HuH-7 (cell line): ENCODE measurements at places on chromosomes 2 and 18.

DNA sequence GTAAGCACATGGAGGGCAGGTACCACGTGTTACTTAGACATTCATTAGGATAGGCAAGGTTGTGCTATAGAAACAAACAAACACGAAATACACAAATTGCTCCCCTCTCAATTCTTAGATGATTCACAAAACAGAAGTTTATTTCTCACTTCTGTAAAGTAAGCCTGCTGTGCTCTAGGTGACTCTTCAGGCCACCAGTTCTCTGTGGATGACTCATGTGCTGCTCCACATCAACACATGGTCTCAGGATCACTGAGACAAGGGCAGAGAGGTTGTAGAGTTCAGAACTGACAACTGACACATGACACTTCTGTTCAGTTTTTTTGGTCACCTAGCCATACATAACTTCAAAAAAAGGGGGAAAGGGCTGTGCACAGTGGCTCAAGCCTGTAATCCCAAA lies 70.6 kb downstream of the DAW1 start:
- no peak for DNase-seq

GRCh38 chr2:143793381-143793780 lies 664.2 kb downstream of the ARHGAP15 start:
- DNase-seq: no peak

- no peak for DNase-seq
Observed at GRCh38 chr2:34666821-34667220, 1067.7 kb upstream of the FAM98A start.

GRCh38 chr2:199589306-199589705 lies 131.6 kb upstream of the SATB2 start:
- DNase-seq: no peak

DNA sequence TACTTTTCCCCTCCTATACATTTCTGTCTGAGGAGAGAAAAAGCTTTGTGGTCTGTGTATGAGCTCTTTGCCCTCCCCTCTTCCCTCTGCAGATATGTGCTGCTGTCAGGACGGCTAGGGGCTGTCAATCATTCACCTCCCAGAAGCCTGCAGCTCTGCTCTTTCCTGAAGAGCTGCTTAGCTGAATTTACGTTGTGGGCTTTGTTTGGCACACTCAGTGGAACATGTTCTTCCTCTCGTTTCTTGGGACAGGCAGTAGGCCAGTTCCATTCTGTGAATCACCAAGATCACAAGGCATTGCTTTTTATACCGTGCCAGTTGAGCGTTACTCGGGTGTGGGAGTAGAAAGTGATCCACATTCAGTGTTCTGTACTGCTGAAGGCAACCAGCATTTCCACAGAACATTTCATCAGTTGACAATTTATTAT lies 136.7 kb downstream of the LAMA3 start:
- peak; percentile 27 for DNase-seq

DNA sequence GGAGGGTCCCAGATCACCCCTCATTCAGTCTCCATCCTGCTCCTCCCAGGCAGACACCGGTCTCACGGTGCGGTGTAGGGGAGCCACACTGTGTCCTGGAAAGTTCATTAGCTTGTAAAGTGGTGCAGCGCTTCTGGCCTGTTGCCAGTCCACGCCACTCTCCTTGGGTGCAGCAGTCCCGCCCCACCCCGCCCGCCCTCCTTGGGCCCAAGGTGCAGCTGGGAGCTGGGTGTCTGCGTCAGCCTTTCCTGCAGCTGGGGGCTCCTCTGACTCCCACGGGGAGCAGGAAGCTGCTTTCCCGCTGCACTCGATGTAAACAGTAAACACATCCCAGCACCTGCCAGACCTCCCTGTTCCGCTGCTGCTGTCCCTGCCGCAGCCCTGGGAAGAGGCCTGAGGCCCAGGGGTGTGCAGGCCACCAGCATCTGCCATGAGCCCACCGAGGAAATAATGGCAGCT lies 53.8 kb upstream of the ASB18 start:
- no peak for DNase-seq

GRCh38 chr18:49073437-49073836 lies 122.7 kb upstream of the SMAD7 start:
- DNase-seq: no peak

DNA sequence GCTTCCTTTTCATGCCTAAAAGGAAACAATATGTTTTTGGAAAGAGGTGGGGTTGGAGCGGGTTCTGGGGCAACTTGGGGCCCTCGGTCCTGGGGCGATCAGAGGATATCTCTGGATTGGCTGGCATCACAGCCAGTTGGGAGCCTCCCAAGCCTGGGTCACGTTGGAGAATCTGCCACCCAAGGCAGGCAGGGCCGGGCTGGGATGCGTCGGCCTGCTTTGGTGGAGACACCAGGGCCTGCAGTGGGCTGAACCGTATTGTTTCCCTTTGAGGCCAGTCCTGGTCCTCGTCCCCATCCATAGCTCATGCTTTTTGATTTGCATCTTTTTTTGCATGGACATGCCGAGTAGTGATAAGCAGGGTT lies 235.8 kb downstream of the ATAD2B start:
- no peak for DNase-seq

GRCh38 chr2:28333606-28334526 lies 58.8 kb upstream of the FOSL2 start:
- no peak for DNase-seq

GRCh38 chr2:153311432-153311831 lies 167.1 kb downstream of the RPRM start:
- no peak for DNase-seq

- no peak for DNase-seq
Observed at GRCh38 chr2:64493788-64494187, 30.3 kb upstream of the AFTPH start.

- DNase-seq: no peak
Observed at GRCh38 chr2:66301022-66301766, 133.7 kb upstream of the MEIS1 start.

- no peak for DNase-seq
Observed at GRCh38 chr2:148619560-148620195, 24.9 kb upstream of the EPC2 start.

GRCh38 chr2:135845257-135845656 lies 8.3 kb upstream of the LCT start:
- DNase-seq: no peak
